ENCODE measurements at places on chromosomes 5 and 9. TPM values are rescaled to one million over a fixed set of nuclear protein-coding genes. Genes with fewer than 3 reads are reported as not detected.

- no peaks in the 10 kb centered on the region for H3K27me3 ChIP-seq
- H3K4me3 ChIP-seq: no peak overlapping the region
- DNase-seq: no peak
- H3K4me1 ChIP-seq: no peaks in the 10 kb centered on the region
- no peaks in the 10 kb centered on the region for H3K36me3 ChIP-seq
- no peak overlapping the region for H3K27ac ChIP-seq
Measured at GRCh38 chr9:16873126-16873802, 2.8 kb upstream of the BNC2 start.

The INVS gene
- total RNA-seq: 30.7 TPM

GRCh38 chr5:10539687-10539998 is 24.2 kb upstream of the ANKRD33B start:
- DNase-seq: no peak
- H3K4me3 ChIP-seq: no peak overlapping the region
- no peak overlapping the region for H3K27ac ChIP-seq
- no peaks in the 10 kb centered on the region for H3K36me3 ChIP-seq
- H3K27me3 ChIP-seq: peaks cover 17% of the 10 kb centered on the region
- H3K4me1 ChIP-seq: no peaks in the 10 kb centered on the region

The C5orf58 gene
- total RNA-seq: 0.15 TPM

The PTAR1 gene
- total RNA-seq: 114 TPM

- no peaks in the 10 kb centered on the region for H3K4me1 ChIP-seq
- no peak overlapping the region for H3K4me3 ChIP-seq
- H3K27ac ChIP-seq: no peak overlapping the region
- H3K36me3 ChIP-seq: no peaks in the 10 kb centered on the region
- H3K27me3 ChIP-seq: no peaks in the 10 kb centered on the region
Measured at GRCh38 chr5:108541836-108542235, 159.9 kb upstream of the FBXL17 start.
